ENCODE measurements at places on chromosomes 1 and 21.

DNA sequence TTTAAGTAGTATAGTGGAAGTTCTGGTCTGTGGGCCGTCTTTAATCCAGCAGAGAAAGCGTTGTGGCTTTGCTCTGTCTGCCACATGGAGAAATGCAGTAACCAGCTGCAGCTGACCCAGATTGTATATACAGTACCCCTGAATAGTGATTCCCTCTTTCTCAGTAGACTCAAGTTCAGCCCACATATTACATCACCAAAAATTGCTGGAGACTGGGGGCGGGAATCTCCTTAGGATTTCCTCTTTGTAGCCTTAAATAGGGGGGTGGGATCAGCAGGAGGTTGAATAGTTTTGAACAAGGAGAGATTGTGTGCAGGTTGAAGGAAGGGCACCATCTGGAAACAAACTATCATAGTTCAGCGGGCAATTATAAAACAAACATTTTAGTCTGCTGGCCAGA, at the start of gene ANGPTL1:
Gene ANGPTL1, minus strand, starts transcription at position 134 of the 400 bp plus-strand sequence. CDS start 5,301 bp downstream, outside the sequence.
- no peak for DNase-seq

DNA sequence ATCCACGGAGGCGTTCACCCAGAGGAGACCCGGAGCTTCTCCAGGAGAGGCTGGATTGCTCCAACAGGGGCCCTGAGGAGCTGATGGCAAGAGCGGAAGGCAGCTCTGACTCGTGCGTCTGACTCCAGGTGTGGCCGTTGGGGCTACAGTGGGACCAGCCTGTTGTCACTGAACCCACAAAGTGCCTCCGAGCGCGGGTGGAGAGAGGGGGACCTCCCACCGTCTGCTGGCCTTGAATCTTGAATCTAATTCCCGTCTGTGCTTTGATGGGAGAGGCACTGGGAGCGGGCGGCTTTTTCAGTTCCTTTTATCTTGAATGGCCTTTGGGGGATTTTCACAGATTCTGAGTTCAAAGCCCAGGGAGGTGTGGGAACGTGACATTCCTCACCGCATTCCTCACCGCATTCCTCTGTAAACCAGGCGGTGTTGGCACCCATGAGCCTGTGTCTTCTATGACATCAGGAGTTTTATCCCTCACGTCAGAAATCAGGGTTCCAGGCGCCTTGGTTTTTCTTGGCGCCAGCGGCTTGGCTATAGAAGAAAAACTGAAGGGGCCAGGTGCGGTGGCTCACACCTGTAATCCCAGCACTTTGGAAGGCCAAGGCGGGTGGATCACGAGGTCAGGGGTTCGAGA, 39.2 kb upstream of the COL18A1 start:
- DNase-seq, result no peak

GRCh38 chr1:152110365-152110859, 4.8 kb downstream of the TCHH start:
- no peak for DNase-seq

DNA sequence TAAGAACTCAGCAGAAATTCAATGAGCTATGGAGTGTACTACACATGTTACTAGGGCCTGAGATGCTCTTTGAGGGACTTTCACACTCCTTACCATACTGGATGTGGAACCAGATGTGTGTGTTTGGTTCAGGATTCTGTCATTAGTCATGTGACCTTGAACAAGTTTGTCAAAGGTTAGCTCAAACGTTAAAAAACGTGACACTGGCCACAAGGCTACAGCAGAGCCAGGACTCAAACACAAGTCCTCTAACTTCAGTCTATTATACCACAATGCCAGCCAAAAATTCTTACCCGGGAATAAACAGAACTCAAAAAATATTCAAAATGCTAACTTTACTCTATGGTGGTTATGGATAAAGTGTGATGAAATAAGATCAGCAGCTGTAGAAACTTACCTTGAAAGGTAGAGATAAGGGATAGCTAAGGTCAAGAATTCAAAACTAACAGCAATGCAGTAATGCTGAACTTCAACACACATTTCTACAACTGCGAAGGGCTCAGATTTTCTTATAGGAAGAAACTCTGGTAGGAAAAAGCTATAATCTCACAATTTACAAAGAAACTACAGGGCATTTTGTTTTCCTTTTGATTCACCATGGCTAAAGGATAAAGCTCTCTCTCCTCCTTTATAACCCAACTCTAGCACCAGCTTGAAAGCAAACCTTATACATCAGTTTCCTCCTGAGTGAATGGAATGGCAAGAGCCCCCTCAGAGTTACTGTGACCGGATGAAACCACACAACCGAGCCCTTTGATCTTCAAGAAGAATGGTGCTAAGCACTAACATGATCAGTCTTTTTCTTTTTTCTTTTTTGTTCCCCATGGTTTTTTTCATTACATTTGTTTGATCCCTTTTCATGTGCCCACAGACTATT, 233.9 kb downstream of the SLC45A1 start:
- no peak for DNase-seq

DNA sequence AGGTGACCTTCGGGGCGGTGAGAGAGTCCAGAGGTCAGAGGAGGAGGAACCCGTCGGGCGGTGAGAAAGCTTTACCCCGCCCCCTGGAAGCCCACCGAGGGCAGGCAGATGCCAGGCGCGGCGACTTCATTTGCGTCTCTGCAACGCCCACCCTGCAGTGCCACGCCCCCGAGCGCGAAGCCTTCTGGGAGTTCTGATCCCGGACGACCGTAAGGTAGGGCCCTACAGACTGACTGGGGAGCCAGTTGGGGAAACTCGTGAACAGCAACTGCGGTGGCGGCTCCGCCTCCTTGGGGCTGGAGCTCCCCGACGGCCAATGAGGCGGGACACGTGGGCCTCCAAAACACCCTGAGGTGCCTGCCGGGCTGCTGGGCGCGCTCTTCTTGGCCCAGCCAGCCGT, 46.0 kb upstream of the EDARADD start:
- DNase-seq, result no peak

- no peak for DNase-seq
Measured at GRCh38 chr1:221487781-221488524, 253.9 kb downstream of the DUSP10 start.

GRCh38 chr1:41811051-41811795, 107.5 kb downstream of the HIVEP3 start:
- peak; percentile 0 for DNase-seq

- no peak for DNase-seq
Measured at GRCh38 chr21:29775462-29775861, 164.3 kb downstream of the GRIK1 start.

DNA sequence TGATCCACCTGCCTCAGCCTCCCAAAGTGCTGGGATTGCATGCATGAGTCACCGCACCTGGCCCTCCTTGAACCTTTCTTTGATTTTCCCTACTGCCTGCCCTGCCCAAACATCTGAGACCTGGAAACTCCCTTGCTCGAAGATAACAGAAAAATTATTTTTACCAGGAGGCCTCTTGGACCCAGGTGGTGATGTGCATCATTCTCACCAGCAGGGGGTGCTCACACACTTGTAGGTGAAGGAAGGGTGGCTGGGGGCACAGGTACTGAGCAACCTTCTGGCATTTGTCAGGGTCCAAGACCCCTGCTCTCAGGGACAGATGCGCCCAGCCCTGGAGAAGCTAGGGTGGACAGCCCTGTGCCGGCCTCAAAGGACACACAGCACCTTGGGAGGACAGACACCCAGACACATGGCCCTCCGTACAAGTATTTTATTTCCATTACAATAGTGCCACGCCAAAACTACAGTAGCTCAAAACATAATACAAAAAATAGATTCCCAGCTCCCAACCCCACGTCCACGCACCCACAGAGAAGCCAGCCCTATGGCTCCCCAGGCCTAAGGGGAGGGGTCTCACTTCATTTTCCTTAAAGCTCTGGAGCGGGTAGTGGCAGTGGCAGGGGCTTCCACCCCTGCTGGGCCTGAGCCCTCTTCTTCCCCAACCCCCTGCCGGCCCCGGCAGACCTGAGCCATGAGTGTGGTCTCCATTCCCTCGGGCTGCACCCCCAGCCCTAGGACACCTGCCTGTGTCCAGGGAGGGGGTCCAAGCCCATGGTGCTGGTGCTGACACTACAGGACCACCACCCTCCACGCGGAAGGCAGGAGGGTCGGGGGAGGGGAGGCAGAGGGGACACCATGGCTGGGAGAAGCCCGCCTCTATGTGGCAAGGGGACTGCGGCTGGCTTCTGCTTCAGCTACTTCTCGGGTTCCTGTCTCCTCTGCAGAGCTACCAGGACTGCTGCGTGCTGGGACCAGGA, 40.4 kb upstream of the EIF4G3 start:
- no peak for DNase-seq

DNA sequence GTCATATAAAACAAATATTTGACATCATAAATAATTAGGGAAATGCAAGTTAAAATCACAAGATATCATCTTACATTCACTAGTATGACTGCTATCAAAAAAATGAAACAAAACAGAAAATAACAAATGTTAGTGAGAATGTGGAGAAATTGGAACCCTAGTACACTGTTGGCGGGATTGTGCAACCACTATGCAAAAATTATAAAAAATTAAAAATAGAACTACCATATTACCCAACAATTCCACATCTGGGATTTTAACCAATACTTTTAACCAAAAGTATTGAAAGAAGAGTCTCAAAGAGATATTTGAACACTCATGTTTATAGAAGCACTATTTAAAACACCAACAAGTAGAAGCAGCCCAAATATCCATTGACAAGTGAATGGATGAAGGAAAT, 797.2 kb upstream of the ADAMTS5 start:
- DNase-seq, result no peak

GRCh38 chr21:26409735-26410134, 163.4 kb downstream of the CYYR1 start:
- DNase-seq, result no peak

DNA sequence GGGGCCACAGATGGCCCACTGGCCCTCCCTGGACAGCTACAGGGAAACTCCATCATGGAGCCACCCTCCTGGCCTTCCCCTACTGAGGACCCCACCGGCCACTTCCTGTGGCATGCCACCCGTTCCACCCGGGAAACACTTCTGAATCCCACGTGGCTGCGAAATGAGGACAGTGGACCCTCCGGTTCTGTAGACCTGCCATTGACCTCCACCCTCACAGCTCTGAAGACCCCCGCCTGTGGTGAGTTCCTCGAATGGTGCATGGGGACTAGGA, 40.3 kb downstream of the UMODL1 start:
- DNase-seq, result no peak

DNA sequence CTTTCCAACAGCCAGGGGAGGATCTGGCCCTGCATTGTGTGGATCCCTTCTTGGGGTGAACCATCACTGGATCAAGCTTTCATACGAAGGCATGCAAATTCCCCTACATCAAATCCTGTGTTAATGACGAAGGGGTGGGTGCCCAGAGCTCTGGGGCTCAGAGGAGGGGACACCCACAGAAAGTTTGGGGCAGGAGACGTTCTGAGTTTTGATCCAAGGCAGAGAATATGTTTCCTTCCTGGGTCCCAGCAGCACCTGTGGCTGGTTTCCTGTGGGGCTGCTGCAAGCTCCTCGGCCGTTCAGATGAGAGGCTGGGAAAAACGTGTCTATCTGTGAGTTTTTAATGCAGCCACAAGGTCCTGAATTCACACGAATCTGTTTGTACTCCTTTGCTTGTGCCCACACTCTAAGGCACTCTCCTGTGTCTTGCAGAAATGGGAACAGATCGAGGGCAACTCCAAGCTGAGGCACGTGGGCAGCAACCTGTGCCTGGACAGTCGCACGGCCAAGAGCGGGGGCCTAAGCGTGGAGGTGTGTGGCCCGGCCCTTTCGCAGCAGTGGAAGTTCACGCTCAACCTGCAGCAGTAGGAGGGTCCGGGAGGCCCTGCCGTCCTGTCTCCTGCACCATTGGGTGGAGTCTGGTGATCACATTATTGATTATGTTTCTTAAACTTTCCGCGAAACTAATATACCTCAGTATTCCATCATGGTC, 147.1 kb downstream of the PGBD5 start:
- DNase-seq, result no peak

GRCh38 chr1:107787299-107787698, 177.7 kb downstream of the VAV3 start:
- no peak for DNase-seq

DNA sequence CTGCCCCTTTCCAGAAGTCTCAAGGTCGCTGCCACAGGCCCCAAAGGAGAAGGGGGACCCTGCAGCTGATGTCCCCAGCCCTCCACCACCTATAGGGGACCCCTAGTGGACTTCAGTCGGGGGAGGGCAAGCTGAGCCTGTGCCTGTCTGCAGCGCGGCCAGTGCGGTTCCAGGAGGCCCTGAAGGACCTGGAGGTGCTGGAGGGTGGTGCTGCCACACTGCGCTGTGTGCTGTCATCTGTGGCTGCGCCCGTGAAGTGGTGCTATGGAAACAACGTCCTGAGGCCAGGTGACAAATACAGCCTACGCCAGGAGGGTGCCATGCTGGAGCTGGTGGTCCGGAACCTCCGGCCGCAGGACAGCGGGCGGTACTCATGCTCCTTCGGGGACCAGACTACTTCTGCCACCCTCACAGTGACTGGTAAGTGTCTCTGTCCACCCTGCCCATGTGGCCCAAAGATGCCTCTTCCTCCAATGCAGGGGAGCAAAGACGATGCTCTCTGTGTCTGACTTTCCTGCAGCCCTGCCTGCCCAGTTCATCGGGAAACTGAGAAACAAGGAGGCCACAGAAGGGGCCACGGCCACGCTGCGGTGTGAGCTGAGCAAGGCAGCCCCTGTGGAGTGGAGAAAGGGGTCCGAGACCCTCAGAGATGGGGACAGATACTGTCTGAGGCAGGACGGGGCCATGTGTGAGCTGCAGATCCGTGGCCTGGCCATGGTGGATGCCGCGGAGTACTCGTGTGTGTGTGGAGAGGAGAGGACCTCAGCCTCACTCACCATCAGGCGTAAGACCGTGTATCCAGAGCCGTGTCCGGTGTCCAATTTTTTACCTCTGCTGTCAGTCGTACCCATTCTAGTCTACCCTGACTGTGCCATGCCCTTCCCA, 79.9 kb downstream of the OBSCN start:
- no peak for DNase-seq

DNA sequence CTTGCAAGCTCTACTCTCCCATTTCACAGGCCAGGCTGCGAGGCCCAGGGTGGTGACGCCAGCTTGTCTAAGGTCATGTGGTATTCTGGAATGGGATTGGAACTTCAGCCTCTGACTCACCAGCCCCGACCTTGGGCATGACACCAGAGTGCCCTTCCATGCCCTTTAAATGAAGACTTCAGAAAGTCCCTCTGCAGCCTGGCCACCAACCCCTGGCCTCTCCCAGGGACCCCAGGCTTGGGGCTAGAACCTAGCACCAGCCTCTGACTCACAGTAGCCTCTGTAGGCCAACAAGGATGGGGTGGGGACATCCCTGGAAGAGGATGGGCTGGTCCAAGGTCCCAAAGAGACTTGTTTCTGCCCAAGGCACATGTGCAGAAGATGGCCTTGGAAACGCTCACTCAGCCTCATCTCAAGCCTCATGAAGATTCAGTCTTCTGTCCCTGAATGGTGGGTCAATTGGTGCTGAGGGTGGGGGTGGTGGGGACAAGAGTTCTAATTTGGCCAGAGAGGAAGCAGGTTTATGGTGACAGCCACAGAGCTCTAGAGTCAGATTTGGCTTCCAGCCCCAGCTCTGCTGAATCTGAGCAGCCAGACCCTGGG, 36.1 kb upstream of the RUNX3 start:
- DNase-seq, result no peak

DNA sequence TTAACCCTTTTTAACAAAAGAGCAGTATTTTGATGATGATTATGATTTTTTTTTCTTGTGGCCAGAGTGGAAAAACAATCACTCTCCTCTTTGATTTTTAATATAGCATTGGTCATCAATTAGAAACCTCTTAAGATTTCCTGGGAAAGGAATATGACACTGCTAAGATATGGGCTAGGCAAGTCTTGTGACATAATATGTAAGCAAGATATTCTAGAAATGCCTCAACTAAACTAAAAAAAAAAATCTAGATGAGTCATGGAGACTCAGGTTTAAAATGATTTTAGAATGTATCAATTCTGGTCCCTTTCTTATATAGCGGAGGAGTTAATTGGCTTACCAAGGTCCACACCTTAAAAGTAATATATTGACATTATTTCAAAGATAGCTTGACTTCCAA, 60.3 kb upstream of the JUN start:
- no peak for DNase-seq
